NCI-H1930 (cell line): ENCODE measurements at places on chromosomes 6 and 20.

- no peak for DNase-seq
These were observed 4.7 kb downstream of the PTK6 start for GRCh38 chr20:63532449-63532971.

DNA sequence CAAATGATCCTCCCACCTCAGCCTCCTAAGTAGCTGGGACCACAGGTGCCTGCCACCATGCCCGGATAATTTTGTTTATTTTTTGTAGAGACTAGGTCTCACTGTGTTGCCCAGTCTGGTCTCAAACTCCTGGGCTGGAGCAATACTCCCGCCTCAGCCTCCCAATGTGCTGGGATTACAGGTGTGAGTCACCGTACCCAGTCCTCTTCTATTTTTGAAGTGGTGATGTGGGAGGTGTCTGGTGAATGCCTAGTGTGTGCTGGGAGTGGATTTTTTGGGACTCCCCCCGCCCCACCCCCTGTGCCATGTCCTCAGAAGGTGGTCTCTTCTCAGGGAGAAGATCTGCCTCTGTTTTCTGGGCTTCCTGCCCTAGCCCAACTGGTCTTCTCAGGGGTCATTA is 47.9 kb upstream of the CLDN20 start:
- no peak for DNase-seq

GRCh38 chr6:157240059-157240959 is 83.0 kb downstream of the TMEM242 start:
- no peak for DNase-seq

GRCh38 chr20:32983459-32984112 is 20.6 kb downstream of the SUN5 start:
- DNase-seq: no peak

- DNase-seq: no peak
These were observed 6.2 kb downstream of the CST11 start for GRCh38 chr20:23446505-23446904.

DNA sequence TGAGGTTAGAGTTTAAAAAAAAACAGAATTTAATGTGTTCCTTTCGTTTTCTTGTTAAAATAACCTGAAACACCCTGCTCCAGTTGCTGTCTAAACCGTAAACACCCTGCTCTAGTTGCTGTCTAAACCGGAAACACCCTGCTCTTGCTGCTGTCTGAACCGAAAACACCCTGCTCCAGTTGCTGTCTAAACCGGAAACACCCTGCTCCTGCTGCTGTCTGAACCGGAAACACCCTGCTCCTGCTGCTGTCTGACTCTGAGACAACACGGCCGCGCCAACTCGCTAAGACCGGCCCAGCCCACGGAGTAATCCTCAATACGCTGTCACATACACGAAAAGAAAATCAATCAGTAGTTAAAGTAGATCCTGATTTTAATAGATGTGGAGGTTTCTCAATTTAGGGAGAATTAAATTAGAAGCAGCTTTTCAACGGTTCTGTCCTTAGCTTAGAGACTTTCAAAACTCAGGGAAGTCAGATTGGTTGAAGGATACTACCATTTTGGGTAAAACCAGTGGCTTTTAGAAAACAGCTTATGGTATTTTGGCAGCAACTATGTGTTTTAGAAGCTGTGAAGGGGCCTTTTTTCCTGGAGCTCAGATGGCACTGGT is 98.3 kb downstream of the RAMACL start:
- no peak for DNase-seq

DNA sequence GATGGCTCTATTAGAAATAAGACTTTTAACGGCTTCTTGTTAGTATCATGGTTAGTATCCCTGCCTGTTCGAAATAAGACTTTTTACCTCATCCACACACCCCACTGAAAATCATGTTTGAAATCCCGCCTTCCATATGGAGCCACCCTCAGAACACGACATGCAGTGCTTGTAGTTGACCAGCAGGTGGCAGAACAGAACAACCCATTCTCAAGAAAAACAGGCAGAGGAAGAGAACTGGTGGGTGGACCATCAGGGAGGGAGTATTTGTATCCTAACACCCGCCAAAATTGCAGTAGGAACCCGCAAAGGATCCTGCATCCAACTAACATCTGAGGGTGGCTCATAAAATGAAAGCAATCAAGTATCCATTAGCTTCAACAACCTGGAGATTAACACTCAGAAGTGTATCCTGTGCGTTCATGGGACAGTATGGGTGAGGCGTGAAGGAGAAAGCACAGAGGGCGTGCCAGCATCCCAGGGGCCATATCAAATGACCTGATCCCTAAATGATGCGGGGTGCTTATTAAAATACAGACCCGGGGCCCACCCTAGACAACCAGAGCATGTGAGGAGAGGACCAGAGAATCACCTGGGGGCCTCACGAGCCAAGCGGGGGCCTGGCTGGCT is 89.6 kb upstream of the NHSL1 start:
- peak; percentile 32 for DNase-seq

DNA sequence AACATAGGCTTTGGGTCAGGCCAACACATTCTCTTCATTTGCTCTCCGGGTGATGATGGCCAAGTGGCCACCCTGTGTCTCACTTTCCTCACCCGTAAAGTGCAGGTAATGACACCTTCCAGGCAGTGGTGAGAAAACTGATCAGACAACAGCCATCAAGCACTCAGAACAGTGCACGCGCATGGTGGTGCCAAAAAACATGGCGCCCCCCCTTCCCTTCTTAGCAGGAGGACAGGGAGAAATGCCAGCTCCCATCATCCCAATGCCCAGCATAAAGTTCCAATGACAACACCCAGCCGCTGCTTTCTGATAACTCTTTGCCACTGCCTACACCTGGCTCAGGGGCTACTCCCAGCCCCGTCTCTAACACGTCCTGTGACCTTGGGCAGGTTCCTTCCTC is 8.4 kb downstream of the BPIFB1 start:
- no peak for DNase-seq

DNA sequence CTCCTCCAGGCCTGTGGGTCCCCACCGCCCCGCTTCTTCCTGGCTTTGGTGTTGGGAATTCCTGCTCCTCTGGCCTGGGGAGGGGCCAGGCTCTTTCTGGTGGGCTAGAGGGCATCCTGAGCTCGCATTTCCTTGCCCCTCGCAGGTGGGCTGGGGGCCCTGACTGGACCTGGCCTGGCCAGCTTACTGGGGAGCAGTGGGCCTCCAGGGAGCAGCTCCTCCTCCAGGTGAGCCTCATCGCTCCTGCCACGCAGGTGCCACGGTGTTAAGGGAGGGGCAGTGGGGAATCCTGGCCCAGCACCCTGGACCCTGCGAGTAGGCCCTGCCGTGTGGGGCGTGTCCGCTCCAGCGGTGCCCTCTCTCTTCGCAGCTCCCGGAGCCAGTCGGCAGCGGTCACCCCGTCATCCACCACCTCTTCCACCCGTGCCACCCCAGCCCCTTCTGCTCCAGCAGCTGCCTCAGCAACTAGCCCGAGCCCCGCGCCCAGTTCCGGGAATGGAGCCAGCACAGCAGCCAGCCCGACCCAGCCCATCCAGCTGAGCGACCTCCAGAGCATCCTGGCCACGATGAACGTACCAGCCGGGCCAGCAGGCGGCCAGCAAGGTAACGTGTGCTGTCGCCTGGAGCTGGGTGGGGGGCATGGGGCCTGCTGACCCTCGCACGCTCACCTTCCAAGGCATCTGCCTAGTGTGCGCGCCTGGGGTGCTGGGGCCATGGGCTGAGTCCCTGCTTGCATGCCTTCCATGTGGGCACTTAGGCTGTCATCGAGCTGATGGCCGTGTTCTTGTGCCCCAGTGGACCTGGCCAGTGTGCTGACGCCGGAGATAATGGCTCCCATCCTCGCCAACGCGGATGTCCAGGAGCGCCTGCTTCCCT is 4.7 kb downstream of the ADRM1 start:
- DNase-seq: no peak

DNA sequence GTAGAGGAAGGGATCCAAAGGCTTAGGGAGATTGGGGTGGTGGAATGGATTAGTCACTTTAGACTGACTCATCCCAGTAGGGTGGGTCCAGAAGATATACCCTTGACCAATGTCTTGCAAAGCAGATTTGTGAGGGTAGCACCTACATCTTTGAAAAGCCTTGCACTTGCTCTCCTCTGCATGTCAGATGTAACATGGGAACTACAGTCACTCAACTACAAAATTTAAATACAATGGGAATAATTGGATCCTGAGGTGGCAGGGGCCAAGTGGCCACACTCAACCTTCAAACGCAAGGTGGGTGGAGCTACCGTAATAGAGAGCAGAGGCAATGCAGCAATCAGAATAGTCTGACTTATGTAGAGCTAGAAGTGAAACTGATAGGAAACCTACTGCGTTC is 71.2 kb downstream of the ME1 start:
- no peak for DNase-seq

DNA sequence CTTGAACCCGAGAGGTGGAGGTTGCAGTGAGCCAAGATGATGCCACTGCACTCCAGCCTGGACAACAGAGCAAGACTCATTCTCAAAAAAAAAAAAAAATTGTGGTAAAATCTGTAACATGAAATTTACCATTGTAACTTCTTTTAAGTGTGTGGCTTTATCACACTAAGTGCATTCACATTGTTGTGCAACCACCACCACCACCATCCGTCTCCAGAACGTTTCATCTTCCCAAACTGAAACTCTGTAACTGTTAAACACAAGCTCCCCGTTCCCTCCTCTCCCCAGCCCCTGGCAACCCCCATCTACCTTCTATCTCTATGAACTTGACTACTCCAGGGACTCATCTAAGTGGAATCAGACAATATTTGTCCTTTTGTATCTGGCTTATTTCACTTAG is 29.7 kb downstream of the PDRG1 start:
- DNase-seq: no peak

DNA sequence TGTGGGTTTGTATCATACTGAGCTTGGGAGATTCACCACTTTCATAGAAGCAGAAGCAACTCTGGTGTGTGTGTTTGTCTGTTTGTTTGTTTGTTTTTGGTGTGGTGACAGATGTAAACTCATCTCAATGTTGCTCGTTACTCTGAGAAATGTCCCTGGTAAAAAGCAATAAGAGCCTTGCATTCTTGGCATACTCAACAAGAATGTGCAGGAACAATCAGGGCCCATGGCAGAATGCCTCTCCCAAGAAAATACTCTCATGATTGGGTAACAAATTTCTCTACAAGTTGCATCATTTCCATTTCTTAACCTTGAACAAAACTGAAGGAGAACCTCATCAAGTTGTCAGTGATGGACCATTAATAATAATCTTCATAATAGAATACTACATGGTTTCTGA is 43.0 kb upstream of the PKHD1 start:
- DNase-seq: no peak

DNA sequence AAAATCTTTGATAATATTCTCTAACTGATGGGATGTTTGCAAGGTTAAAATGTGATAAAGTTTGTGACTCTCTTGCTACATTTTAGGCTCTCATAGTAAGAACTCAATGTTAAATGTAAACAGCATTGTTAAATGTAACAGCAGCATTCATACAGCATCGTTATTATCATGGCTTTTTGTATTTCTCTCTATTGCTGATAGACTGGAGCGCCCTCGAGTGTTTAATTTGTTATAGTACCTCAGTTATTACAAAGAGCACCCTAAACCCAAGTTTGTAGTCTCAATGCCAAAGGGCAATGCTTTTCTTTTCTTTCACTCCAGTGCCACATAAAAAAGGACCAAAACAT is 14.9 kb upstream of the TTPAL start:
- DNase-seq: peak; percentile 40

DNA sequence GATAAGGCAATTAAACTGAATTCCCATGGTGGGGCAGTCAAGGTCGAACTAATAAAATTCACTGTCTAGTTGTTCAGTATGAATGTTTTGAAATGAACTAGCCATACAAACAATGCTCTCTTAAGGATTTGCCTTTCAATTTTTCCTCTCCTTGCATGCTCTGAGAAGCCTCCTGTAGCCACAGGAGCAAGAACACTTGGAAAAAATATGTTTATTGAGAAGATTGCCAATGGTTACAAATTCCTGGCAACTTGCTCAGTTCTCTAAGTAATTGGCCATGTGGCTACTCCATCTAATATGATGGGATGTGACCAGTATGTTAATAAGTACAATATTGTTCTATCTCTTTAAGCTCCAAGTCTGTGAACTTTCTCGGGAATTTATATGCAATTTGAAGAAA is 49.4 kb downstream of the FUT9 start:
- no peak for DNase-seq

DNA sequence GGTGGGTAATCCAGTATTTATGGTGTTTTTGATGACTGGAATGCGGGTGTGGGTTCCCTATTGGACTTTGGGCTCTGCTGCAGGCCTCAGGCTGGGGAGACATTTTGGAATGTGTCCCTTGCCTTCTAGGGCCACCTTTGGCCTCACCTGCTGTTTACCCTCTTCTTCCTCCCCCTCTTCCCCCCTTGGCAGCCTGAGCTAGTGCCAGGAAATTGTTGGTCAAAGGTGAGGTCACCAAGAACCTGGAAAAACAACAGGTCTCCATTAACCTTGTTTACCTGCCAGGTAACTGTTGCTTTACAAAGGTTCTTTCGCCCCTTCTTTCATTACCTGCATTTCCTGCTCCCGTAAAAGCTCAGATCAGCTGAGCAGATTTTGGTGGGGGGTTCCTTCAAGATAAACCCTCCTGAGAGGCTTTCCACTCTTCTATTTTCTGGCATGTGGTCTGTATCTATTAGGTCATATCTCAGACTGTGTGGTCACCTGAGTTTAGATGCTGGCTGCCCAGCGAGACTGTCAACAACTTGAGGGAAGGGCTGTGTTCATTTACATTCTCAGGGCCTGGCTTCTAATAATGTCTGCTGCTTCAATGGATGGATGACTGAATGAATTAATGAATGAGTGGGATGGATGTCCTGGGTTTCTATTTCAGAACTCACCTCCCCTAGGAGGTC is 34.7 kb downstream of the VEGFA start:
- DNase-seq: no peak

- DNase-seq: no peak
These were observed 56.2 kb upstream of the TULP4 start for GRCh38 chr6:158255989-158256601.

DNA sequence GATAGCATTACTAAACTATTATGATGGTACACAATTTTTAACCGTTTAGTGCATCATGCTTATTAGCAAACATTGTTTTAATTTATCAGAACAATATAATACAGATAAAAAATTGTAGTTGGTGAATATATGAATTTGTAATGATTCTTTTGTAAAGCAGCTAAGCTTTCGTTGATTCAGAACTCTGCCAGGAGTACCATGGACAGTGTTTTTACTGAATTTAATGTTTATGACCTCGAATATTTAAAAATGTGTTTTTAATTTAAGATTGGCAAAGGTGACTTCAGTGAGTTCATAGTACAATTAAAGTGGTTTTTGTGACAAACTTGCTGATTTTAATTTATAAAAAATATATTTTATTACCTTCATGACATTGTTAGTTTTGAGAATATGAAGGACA is 10.0 kb downstream of the AFDN start:
- no peak for DNase-seq

GRCh38 chr6:52392944-52393343 is 27.2 kb upstream of the EFHC1 start:
- no peak for DNase-seq

GRCh38 chr6:121865811-121866210 is 430.4 kb downstream of the GJA1 start:
- no peak for DNase-seq
